Neuronal stem cell (in vitro differentiated cells): ENCODE measurements at places on chromosomes 1 and 21.

DNA sequence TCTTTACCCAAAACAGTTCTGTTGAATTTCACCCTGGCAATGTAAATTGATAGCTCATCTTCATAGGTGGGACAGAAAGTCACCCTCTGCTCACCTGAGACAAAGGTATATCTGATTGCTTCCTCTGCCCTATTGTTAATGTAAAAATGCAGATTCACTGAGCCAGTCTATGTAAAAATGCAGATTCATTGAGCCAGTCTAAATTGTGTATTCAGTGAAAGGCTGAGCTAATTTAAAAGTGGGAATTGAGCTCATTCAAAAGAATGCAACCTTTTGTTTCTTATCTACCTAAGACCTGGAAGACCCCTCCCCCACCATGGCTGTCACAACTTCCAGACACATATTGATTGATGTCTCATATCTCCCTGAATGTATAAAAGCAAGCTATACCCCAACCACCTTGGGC, 4.8 kb upstream of the MYSM1 start:
- no peak for DNase-seq

DNA sequence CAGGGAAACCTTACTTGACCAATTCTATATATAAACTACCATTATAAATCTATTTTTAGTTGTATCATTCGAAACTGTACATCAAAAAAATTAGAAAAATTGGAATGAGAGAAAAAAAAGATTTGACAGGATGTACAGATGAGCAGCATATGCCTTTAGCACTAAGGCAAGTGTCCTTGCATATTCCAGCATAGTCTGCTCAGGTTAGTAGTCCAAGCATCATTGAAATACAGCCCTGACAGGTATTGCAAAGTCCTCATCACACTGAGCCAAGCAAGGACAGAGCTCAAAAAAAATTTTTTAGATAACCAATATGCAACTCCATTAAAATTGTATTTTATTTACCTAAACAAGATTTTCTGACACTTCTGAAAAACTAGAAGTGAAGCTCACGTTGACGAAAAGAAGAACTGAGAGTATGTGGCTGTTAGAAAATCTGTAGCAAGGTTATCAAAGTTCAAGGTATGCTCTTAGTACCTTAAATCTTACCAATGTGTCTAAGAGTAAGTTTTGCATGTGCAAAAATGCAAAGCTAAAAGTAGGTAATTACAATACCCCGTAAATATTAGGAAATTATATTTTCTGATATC, 465.6 kb upstream of the ADGRL4 start:
- DNase-seq = no peak

GRCh38 chr1:2312515-2313301, 78.6 kb downstream of the MORN1 start:
- no peak for DNase-seq

DNA sequence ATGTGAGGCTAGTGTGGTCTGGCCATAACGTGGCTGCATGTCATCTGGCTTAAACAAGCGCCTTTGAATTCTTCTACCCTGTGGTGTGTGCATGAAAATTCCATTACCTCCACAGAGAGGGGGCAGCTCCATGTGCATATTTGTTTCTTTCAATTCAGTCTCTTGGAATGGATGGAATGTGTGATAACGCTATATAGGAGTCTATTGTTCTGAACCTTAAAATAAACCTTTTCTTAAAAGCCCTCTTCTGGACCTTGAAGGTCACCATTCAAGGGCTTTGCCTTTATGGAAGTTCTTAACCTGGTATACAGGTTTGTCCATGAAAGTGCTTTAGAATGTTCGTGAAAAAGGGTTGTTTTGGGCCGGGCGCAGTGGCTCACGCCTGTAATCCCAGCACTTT, 118.2 kb upstream of the ADGRL2 start:
- no peak for DNase-seq

DNA sequence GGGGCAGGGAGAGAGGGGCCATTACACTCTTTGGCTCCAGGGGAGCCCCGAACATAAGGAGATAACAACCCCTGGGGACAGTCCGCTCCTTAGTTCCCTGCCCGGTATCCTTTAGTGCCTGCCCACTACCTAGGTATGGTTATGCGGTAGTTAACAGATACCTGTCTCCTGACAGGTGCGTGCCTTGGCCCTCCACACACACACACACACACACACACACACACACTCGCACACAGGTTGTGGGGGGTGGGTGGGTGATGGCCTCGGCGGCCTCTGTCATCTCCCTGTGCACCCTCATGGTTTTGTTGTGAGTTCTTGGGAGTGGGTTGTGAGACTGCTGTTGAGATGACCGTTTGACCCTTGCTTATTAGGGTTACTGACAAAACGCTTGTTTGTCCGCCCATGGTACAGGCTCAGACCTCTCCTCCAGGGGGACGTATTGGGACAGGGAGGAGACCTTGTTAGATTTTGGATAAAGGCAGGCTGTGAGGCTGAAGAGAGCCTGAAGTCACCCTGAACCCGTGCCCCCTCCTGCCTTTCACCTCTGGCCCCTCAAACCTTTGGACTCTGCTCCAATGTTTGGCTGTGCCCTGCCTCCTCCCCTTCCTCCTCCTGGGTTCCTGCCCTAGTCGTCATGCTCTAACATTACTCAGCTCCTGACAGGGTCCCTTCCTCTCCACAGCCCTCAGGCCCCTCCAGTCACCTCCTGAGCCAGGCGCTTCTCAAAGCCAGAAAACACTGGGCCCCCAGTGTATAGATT, 979 bp downstream of the RASSF5 start:
- no peak for DNase-seq

GRCh38 chr1:2978691-2979190, 42.5 kb upstream of the ACTRT2 start:
- no peak for DNase-seq

DNA sequence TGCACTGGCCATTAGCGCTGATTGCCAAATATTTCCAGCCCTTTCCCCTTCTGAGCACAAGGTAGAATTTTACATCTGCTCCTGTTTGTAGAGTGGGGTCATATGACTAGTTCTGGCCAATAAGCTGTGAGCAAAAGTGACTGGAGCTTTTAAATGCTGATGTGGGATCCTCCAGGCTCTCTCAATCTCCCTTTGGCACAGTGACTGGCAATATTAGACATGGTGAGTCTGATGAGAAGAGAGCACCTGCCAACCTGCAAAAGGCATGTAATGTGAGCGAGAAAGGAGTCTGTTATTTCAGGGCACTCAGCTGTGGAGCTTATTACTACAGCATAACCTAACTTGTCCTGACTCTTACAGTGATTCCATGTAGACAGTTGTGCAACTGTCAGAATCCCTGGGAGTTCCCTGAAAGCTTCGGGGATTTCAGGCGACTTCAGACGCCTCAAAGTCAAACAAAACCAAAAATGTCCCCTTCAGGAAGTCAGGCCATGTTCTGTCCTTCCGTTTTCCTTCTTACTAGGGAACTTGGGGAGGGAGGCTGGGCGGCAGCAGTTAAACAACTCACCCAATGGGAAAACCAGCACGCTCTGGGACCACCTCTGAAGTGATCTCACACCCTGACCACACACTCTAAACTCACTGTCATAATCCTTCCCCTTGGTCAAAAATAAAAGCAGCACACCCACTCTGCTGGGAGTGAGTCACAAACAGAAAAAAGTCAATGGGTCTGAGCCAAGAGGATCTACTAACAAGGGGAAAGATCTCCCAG, 3.6 kb upstream of the RASSF5 start:
- DNase-seq = no peak

GRCh38 chr1:245566952-245567351, 412.2 kb downstream of the KIF26B start:
- no peak for DNase-seq
